ENCODE measurements at places on chromosomes 1 and 21.

DNA sequence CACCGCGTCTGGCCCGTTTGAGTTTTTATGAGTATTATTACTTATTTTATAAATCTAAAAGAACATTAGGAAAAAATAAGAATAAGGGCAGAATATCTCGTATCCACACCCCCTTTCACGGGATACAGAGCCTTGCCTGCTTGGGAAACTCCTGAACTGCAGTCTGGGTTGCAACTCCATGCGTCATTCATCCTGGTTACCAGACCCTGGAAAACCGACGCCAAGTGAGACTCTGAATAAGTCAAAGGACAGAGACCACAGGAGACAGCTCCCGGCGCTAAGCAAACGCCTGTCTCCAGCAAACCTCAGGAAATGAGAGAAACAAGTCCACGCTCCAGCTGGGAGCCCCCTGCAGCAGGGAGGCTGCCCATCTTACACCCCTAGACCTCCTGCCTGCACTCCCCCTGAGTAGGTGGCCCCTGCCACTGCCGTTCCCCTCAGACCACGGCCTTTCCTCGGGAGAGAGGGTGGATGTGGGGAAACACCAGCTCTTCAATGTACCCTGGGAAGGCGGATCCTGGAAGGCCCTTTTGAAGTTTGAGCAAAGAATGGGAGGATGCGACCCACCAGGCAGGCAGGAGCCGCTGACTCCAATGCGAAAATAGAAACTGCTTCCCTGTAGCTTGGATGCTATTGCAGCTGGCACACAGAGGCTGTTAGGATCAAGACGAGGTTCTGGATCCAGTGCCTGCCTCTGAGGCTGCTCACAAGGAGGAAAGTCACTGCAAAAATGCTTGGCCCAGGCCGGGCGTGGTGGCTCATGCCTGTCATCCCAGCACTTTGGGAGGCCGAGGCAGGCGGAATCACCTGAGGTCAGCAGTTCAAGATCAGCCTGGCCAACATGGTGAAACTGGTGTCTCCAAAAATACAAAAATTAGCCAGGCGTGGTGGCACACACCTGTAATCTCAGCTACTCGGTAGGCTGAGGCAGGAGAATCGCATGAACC is 37.7 kb upstream of the GPR157 start:
- peak; percentile 29 for DNase-seq

DNA sequence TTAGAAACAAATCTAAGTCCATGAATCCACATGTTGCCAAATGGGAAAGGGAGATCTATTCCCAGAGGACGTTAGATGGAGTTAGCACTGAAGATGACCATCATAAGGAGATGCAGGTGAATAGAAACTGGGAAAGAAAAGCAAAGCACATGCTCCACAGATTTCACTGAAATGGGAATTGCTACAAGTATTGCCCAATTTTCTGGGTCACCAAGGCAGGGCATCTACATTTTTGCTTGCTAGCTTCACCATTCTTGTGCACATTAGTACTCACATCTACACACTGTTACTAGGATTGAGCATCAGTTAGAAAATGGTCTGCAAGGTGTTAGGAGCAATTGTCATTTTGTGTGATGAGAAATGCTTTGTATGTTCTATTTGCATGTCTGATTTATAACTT is 99.1 kb downstream of the JAK1 start:
- no peak for DNase-seq

DNA sequence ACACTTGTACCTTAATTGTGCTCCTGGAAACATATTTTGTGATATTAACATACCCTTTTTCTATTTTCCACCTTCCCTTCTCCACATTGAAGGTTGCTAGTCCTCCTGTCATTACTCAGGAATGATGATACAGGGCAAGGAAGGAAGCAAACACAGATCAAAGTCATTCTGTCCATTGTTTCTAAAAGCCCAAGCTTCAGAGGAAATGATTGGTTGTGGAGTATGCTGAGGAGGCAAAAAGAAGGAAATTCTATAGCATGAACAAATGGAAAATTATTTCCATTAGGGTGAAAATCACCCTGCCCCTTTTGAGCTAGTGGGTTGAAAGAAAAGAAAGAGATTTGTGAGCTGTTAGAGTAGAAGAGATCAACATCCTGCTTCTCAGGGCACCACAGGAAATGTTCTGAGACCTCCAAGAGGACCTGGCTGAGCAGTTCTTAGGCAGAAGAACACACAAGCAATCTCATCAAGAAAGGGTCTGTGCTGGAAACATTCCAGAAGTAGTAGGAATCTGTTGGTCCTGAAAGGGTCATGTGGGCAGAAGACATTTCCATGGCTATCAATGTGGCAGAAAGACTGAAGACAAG is 29.0 kb upstream of the PRRX1 start:
- peak; percentile 4 for DNase-seq

GRCh38 chr1:23244256-23244761 is 27.0 kb upstream of the HTR1D start:
- no peak for DNase-seq

GRCh38 chr1:116347696-116348095 is 25.3 kb upstream of the ATP1A1 start:
- DNase-seq = no peak

All from pulmonary artery endothelial cell (primary cell).